ENCODE measurements at places on chromosomes 4 and X. TPM values are rescaled to one million over a fixed set of nuclear protein-coding genes. Genes with fewer than 3 reads are reported as not detected.

Gene CXCL1
- not detected for total RNA-seq

Gene ASB12
- not detected for total RNA-seq

Gene P2RY10
- total RNA-seq = not detected

Gene QDPR
- 31.5 TPM for total RNA-seq

Gene SPIN2A
- total RNA-seq = 0.37 TPM

Gene GYPA
- not detected for total RNA-seq

Gene POLR2B
- total RNA-seq = 122 TPM

Gene DMRTC1
- not detected for total RNA-seq

Gene RASL11B
- total RNA-seq = not detected

Gene TREX2
- total RNA-seq = 0.84 TPM

Gene ANKRD50
- total RNA-seq = 11.8 TPM

DNA sequence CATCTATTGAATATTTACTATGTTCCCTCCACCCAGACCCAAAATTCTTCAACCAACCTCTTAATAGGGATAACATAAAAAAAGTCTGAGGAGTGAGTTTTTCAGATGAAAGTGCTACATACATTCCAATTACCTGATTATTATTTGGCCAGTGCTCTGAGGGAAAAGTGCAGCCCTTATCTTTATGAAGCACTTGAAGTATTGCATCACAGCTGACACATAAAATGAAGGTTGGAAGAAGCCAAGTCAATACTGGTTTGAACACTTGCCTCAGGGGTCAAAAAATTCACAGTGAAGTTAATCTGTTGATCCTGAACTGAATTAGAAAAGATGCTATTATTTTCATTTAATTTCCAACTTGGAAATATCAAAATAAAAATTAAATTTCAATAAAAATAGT, 498.9 kb downstream of the INPP4B start:
- no peak for DNase-seq

DNA sequence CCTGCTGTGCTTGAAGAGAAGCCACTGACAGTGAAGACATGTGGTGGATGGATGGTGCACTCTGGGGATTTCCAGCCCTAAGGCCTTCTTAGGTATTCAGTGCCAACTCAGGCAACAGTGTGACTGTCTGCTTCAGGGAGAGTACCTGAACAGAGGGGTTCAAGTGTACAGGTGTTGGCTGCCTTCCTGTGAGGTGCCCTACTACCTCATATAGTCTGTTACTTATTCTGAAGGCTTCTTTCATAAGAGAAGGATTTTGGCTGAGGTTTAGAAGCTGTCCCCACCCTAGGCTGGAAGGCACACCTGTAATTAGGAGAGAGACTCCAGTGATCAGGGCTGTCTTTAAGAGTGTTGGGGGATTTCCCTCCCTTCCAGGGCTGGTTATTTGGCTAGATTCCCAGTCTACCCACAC, 1.8 kb downstream of the FTHL17 start:
- DNase-seq = no peak

DNA sequence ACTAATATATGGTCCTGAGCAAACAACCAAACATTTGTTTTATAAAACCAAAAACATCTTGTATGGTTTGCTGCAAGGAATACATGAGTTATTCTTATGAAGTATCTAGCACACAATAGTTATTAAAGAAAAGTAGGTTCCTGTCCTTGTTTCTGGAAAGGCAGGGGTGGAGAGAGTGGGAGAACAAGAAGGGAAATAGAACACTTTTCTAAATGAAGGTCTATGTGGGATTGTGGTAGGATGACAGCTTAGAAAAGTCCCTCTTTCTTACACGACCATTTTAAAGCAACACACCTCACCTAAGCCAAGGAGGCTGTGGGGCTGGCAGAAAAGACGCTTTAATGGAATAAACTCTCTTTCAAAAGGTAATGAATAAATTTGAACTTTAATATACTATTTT, 164.6 kb downstream of the ARAP2 start:
- DNase-seq = no peak

- DNase-seq = no peak
Observed at GRCh38 chrX:30787012-30787411, 102.0 kb downstream of the TAB3 start.

GRCh38 chr4:183801457-183802165, 103.5 kb upstream of the STOX2 start:
- DNase-seq = no peak

DNA sequence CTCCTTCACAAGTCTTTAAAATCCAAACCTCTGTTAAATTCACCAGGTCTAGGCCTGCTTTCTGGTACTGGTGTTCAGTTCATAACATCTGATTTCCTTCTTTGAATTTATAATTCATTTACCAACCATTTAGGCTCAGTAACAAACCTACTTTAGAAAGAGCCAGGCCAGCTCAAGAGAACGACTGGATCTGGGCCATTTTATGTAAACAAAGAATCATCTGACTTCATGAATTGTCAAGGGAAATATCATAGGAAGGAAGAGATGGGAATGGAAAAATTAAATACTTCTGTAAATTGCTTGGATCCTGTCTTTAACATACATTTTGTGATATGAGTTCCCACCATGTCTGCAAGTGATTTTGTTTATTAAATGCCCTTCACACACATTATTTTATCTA, 36.5 kb downstream of the DCHS2 start:
- no peak for DNase-seq

DNA sequence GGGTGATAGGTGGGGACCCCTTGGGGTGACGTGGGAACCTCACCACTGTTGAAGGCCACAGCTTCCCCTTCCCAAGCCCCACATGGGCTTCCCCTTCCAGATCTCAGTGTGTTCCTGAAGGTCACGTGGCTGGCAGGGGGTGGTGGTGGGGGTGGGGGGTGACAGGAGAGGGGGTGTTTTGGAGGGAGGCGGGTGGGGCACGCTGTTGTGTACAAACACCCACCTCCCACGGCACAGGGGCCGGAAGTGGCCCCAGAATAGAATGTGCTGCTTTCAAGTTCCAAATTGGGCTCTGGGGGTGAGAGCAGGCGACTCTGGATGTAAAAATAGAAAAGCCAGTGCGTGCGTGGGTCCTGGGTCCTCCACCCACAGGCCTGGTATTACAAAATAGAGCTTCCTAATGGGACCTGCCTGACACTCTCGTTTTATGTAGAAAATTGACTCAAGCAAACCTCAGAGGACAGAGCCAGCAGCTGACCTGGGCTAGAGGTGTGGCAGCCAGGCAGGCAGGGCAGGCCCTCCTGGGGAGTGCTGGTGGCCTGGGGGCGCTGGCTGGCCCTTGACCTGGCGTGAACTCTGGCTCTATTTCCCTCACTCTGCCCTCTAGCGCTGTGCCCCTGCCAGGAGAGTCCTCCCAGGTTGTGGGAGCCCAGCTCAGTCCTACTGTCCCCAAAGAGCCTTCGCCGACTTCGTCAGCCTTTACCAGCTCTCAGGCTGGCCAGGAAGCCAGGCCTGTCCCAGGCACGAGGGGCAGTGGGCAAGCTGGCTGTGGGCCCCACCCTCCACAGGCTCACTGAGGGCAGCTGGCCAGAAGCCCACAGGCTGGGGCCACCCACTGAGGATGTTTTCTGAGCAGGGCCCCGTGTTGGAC, 5.4 kb upstream of the SH3BP2 start:
- DNase-seq = no peak

GRCh38 chrX:137366018-137366633, 199.8 kb upstream of the ZIC3 start:
- DNase-seq = no peak

DNA sequence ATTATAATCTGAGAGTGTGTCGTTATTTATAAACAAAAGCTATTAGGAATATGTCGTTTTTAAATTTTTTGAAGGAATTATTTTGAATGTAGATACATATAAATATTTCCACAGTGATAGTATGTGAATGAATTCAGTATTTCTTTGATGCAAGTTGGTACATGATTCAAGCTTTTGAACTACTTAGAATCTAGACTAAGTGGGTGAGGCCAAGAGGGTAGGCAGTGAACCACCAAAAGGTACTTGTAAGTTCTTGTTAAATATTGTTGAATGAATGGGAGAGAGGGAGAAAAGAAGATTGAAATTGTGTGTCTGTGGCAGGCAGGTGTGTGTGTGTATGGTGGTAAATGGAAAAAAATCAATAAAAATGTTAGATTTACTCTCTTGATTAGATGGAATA, 69.6 kb downstream of the ARFIP1 start:
- no peak for DNase-seq

DNA sequence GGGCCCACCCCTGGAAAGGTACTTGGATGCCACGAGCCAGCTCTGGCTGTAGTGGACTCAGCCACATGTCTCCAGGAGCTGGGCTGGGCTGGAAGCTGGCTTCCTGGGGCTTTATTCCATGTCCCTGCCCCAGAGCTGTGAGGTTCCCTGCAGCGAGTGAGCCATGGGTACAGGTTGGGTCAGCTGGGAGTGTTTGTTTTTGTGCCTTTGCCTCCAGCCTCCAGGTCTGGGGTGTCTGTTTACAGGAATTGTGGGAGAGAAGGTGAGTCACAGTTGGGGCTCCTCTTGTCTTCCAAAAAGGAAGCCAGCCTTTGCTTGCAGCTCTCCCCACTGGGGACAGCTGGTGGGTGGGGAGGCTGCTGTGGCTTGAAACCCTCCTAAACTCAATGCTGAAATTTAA, 21.5 kb downstream of the SORCS2 start:
- no peak for DNase-seq

- peak; percentile 78 for DNase-seq
Observed at GRCh38 chr4:158535130-158535614, 13.5 kb downstream of the RXFP1 start.

GRCh38 chrX:20672476-20672875, 405.8 kb upstream of the RPS6KA3 start:
- no peak for DNase-seq

- no peak for DNase-seq
Observed at GRCh38 chrX:72020204-72020603, 109.6 kb downstream of the NHSL2 start.

DNA sequence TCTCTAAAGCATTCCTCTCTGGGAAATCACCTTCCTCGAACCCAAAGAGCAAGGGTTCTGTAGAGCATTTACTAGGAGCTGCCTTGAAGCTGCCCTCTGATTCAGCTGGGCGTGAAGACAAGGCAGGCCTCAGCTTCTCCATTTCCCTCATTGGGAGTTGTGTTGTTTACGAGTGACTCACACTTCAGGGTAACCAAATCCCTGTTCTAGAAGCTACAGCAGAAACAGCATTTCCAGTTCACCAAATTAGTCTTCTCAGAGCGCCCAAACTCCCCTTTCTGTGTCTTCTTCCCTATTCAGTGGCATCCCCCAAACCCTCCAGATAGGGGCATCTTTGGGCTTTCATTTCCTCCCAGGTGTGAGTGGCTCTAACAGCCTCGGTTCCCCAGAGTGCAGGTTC, 863 bp upstream of the XPNPEP2 start:
- DNase-seq = no peak

- DNase-seq = no peak
Observed at GRCh38 chr4:85726555-85726954, 251.6 kb downstream of the ARHGAP24 start.

GRCh38 chr4:174544496-174544895, 22.2 kb upstream of the HPGD start:
- DNase-seq = no peak

GRCh38 chr4:3413217-3413671, 28.5 kb upstream of the HGFAC start:
- no peak for DNase-seq

GRCh38 chr4:10456260-10456594, 999 bp downstream of the ZNF518B start:
- DNase-seq = no peak

- DNase-seq = no peak
Observed at GRCh38 chr4:6296026-6296425, 26.4 kb downstream of the WFS1 start.

GRCh38 chr4:102869569-102870197, 891 bp downstream of the CISD2 start:
- DNase-seq = no peak

GRCh38 chr4:121077496-121077895, 5.2 kb upstream of the NDNF start:
- no peak for DNase-seq

- no peak for DNase-seq
Observed at GRCh38 chr4:61246034-61246433, 45.9 kb downstream of the ADGRL3 start.

DNA sequence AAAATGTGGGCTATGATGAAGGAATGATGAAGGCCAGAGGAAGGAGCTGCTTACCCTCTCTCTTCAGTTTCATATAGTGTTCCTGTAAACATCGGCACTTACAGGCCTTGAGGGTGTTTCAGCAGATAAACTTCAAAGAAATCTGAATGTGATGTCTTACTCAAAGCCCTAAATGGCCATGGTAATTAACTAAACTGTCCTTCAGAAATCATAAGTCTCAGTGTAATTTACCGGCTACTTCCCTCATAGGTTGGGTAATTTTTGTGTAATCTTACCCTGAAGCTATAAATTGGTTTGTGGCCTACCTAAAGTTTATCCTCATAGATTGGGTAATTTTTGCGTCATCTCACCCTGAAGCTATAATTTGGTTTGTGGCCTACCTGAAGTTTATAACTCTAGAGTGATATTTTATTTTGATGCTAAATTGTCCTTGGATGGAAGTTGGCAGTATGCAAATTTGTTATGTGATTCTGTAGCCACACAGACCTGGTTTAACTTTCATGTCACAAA, 2700.3 kb downstream of the ARAP2 start:
- no peak for DNase-seq

DNA sequence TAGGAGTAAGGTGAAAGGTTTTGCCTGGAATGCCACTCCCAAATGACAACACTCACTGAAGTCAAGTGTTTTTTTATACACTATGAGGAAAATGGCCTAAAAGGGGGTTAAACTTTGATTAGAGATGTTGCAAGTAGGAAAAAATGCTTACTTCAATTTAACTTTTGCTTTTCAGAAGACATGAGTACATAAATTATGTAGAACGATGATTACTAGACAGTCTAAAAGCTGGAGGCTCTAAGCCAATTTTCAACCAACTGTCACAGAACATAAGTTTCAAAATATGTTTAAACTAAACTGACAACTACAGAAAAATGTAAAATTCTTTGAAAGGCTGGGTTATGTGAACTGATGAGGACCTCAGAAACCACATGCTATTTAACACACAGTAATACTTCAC, 83.4 kb downstream of the SHISA3 start:
- DNase-seq = no peak

DNA sequence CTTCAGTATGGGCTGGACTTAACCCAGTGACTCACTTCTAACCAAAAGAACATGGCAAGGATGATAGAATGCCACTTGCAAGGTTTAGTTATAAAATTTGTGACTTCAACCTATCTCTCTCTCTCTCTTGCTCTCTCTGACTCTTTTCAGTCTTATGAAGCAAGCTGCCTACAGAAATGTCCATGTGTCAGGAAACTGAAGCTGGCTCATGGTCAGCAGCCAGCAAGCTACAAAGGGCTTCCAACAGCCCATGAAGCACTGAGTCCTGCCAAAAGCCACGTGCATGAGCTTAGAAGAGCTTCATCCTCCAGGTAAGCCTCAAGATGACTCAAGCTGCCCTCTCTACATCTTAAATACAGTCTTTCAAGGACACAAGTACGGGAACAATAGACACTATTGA, 100.3 kb downstream of the HS3ST1 start:
- DNase-seq = peak; percentile 10

DNA sequence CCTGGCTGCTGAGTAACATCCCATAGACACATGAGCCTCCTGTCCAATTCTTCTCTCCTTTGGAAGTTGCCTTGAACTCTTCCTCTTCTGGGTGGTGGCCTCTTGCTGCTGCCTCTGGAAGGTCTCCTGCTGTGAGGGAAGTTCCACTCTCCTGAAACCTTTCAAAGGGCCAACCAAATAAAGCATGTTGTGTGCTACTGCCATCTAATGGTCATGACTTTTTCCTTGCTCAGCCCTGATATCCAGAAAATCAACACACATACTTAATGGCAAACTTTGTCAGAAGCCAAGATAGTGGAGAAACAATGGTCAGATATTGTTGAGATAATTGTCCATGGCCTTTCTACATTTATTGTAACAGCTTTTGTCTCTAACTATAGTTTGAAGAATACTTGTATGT, 19.1 kb upstream of the ZXDA start:
- no peak for DNase-seq

Measured in HT1080 (cell line).